ENCODE measurements at places on chromosomes 1 and 21. TPM values are rescaled to one million over a fixed set of nuclear protein-coding genes. Genes with fewer than 3 reads are reported as not detected.

The OR10Z1 gene
- not detected for total RNA-seq

DNA sequence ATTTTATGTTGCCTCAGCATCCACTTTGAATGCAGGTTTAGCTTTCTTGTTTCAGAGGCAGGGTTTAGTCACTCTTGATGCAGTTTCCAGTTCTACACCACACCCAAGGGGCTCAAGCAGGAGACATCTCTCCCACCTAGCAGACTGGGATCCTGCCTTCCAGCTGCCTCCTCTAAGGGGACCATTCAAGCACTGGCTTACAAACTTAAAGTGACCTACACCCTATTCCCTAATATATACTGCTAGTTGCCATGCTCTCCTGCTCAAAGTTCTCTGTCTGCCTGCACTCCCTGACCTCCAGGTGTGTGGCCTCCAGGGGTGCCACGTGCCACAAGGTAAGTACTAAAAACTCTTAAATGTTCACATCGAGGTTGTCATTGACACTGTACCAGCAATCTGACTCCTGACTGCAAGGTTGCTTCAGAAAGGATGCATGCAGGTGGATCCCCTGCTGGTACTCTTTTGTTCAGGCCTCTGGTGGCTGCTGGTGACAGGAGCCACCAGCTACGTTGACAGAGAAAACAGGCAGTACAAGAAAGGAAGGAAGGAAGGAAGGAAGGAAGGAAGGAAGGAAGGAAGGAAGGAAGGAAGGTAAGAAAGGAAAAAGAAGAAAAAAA lies 185.9 kb downstream of the COQ8A start:
- DNase-seq: no peak

- no peak for DNase-seq
Measured at GRCh38 chr1:151145304-151146071, 943 bp downstream of the SEMA6C start.

- no peak for DNase-seq
Measured at GRCh38 chr1:205923651-205924459, 19.4 kb downstream of the SLC26A9 start.

DNA sequence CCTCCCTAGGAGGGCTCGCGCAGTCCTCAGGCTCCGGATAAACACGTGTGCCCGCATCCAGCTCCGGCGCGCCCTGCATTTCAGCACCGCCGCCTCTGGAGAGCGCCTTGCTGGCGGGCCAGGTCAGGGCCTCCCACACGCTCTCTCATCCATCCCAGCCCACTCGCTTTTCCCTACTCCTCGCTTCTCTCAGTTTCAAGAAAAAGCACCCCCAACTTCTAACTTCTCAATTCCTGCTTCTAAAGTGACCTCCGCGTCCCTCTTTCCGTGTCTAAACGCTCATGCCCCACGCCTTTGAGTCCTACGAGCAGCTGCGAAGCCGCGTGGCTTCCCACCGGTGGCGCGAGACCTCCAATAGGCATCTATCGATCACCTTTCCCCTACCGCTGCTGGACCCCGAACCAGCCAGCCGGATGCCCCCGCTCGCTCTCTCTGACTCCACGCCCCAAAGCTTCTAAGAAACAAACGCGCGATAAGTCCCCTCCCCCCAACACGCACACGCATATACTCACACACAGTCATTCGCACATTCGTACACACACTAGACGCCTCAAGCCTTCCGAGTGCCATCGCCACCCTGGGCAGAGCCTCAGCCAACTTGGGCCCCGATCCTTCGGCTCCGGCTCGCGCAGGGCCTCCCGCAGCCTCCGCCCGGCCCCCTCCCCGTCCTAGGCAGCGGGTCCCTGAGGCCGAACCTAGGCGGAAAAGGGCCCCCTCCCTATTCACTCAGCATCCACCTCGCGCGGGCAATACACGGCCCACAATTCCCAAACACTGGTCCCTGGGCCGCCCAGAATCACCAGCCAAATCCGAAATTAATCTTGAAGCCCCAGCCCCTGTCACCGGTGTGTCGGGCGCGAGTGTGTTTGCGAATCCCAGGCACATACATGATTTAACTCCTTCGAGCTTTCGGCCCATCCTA lies 1.1 kb downstream of the NMNAT2 start:
- no peak for DNase-seq
